ENCODE measurements at places on chromosomes 13 and 19.
A peak's percentile ranks its signal among the peaks of the same experiment; 100 is the strongest.

DNA sequence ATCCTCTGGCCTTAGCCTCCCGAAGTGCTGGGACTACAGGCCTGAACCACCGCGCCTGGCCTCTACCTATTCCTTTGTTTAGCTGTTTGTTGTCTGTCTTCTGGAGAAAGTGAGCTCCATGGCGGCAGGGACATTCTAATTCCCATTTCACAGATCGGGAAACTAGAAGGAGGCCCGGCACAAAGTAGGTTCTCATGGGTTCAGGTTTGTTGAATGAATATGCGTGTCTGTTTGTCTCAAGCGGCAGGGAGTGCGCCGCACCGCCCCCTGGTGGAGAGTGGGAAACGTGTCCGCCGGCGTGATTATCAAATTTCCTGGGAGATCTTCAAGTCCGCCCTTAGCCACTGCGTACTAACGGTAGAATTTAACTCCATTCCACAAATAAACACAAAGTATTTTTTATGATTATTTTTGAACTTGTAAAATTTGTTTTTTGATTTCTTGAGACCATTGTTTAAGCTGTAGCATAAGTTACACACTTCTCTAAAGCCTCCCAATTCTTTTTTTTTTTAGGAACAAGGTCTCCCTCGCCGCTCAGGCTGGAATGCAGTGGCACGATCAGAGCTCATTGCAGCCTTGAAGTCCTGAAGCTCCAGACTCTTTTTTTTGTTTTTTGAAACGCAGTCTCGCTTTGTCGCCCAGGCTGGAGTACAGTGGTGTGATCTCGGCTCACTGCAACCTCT, 8.9 kb upstream of the CCDC9 start:
- DNase-seq, result peak; percentile 74

- peak; percentile 8 for DNase-seq
Observed at GRCh38 chr13:110388108-110388943, 81.2 kb downstream of the COL4A2 start.

GRCh38 chr19:38690832-38691231, 43.4 kb downstream of the ACTN4 start:
- DNase-seq, result no peak

- no peak for DNase-seq
Observed at GRCh38 chr19:9986787-9987281, 23.5 kb downstream of the COL5A3 start.

DNA sequence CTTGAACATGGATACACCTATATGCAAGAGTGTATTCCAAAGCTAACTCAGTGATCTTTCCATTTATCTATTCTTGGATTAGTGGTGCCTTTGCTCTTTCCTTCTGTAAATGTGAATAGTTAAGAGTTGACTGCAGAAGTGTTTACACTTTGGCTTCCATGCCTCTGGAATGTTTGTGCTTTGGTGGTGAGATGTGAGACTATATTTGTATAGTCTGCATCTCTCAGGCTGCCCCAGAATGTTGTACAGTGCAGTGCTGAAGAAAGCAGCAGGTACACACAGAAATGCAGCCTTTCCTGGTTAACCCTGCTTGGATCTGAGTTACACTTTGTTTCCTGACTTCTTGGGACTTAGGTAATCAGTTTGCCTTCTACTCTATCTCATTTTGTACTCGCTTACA, 90.2 kb downstream of the DNAJC15 start:
- no peak for DNase-seq

DNA sequence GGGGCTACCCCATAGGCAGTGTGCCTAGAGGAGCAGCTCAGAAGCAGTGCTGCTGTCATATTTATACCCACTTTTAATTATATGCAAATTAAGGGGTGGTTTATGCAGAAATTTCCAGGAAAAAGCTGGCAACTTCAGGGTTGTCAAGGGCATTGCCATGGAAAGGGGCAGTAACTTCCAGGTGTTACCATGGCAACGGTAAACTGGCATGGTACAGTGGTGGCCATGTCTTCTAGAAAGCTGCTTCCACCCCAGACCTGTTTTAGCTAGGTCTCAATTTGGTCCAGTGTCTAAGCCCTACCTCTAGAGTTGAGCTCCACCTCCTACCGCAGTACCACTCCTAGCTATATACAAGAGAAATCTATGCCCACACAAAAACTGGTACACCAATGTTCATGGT, 11.3 kb downstream of the PNMA8A start:
- DNase-seq, result no peak

- no peak for DNase-seq
Observed at GRCh38 chr19:7611541-7612279, 16.0 kb downstream of the CAMSAP3 start.

- peak; percentile 15 for DNase-seq
Observed at GRCh38 chr19:43606569-43607229, 5.2 kb upstream of the SRRM5 start.

- DNase-seq, result peak; percentile 11
Observed at GRCh38 chr13:77536358-77536757, 852 bp downstream of the SCEL start.

DNA sequence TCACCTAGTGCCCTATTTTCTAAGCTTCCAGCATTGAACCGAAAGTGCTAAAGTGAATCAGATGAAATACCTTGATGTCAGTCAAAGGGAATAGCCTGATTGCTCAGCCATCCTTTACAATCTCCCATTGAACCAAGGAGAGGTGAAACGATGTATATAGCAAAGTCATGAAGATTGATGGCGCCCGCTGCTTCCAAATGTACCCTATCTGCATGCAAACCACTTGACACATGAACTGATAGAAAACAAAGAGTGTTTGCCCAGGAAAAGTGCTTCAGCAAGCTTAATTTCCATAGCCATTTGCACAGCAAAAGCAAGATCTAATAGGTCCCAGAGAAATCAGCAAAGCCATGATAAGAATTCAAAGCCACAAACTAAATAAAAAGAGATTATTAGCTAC, 624.9 kb upstream of the PCDH9 start:
- DNase-seq, result peak; percentile 54

DNA sequence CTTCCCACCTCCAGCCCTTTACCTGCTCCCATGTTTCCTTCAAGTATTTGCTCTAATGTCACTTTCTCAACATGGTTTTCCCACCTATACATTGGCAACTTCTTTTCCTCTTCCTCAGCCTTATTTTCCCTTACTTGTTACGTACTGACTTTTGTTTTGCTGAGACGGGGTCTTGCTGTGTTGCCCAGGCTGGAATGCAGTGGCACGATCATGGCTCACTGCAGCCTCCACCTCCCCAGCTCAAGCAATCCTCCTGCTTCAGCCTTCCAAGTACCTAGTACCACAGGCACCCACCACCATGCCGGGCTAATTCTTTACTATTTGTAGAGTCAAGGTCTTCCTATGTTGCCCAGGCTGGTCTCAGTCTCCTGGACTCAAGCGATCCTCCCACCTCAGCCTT, 5.0 kb downstream of the PRODH2 start:
- no peak for DNase-seq

GRCh38 chr19:39497996-39498797, 550 bp upstream of the DLL3 start:
- peak; percentile 94 for DNase-seq

GRCh38 chr19:40791349-40791748, 7.6 kb upstream of the EGLN2 start:
- no peak for DNase-seq

DNA sequence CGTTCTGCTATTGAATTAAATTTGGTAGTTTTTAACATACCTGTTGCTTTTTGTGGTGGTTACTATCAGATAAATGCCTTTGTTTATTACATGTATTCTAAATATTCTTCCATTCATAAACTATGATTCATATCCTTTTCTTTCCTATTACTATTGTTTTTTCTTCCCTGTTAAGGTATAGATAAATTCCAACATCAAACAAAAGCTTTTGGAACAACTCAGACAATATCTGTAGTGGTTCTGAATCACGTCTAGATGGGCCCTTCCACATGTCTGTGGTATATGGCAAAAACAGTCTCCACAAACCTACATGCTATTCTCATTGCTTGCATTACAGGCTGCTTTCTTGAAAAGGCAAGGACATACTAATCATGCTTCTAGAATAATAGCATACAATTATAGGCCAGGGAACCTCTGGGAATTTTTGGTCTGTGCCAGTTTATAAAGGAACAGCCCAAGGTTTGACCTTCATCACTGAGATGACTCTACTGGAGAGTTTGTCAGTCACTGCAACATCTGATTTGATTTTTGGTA, 6.4 kb downstream of the LRCH1 start:
- peak; percentile 46 for DNase-seq

DNA sequence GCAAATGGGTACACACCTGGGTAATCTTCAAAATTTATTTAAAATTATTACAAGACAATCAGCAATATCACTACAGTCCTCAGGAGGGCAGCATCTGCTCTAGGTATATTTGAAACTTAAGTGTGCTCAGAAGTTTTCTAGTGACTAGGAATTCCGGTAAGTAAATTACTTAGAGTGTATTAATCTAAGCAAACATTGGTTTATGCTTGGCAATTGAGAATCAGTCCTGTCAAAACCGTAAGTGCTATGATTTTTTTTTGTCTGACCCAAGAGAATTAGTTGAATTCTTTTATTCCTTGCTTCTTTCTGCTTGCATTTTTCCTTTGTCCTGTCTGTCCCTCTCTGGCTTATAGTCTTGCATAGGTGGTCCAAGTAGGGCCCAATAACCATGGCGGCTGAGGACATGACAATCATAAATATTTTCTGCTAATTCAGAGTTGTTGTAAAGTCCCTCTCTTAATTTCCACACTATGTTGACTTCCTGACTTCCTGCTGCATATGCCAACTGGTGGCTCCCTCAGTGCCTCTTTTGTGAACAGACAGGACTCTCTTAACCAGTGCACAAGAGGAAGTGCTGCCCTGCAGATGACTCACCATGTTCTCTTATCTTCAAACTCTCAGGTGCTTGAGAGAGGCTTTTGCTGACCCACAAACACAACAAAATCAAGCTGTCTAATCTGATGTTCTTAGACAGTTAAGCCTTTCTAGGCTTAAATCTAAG, 82.2 kb downstream of the SLAIN1 start:
- DNase-seq, result peak; percentile 52

DNA sequence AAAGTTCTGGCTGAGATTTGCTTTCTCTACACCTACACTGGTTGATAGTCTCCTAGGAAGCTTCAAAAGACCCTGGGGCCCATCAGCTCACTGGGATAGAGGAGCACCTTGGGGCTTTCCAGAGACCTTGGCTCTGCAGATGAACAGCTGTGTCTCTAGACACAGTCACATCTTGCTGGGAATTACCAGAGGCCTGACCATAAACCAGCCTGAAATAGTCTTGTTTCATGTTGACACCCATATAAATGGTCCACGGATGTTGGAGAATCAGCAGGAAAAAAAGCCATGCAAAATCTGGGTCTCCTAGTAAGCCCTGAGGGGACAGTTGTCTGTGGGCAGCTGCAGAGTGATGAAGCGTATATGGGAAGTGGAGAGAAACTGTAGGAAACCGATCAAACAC, 207.6 kb downstream of the DNAJC15 start:
- no peak for DNase-seq

GRCh38 chr19:13066226-13066625, 36.4 kb downstream of the LYL1 start:
- DNase-seq, result no peak

- no peak for DNase-seq
Observed at GRCh38 chr13:20127262-20127561, 33.6 kb downstream of the GJA3 start.

DNA sequence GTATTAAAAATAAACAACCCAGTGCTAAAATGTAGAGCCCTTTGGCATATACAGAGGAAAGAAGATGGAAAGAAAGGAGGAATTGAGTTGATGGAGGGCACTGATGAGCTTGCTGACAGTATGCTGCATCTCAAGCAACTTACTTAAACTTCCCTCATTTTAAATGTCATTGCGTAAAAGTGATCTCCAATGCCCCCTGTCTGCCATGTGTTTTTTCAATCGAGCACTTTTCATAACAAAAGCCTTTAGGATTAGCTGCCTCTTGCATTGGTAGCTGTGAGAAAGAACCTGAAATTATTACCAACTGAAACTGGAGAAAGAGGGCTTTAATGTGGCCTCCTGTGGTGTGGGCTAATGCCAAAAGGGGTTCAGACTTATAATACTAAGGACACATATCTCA, 541.6 kb downstream of the SUCLA2 start:
- DNase-seq, result no peak

DNA sequence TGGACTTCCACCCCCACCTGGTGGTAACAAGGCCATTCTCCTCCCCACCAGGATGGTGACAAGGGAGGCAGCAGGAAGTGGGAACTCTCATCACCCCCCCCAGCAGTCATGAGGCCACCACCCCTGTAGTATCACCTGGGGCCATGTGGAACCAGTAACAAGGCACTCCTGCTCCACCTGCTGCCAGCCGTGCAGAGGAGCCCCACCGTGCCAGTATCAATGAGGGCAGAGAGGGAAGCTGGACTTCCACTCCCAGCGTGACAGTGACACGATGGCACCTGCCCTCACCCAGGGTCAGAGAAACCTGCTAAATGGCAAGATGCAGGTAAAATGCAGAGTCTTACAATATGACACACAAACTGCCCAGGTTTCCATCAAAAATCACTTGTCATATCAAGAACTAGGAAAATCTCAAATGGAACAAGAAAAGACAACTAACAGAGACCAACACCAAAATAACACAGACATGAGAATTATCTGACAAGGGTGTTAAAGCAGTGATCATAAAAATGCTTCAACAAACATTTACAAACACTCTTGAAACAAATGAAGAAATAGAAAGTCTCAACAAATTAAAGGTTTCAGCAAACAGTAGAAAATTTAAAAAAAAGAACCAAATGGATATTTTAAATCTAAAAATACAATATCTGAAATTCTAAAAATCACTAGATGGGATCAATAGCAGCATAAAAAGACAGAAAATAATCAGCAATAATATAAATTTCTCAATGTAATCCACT, 9.1 kb upstream of the SPACA7 start:
- peak; percentile 63 for DNase-seq

GRCh38 chr13:111282425-111282824, 38.0 kb upstream of the TEX29 start:
- peak; percentile 84 for DNase-seq

GRCh38 chr13:99693852-99694611, 192.8 kb downstream of the TM9SF2 start:
- DNase-seq, result peak; percentile 96

GRCh38 chr19:50718255-50719118, 1.1 kb downstream of the SHANK1 start:
- no peak for DNase-seq

GRCh38 chr19:33293255-33294057, 8.9 kb downstream of the CEBPA start:
- peak; percentile 89 for DNase-seq

GRCh38 chr19:45249261-45250033, 1.6 kb upstream of the MARK4 start:
- no peak for DNase-seq

GRCh38 chr19:29615891-29616425, 9.9 kb downstream of the POP4 start:
- no peak for DNase-seq

- peak; percentile 2 for DNase-seq
Observed at GRCh38 chr13:27868641-27869435, 51.0 kb upstream of the PDX1 start.

- peak; percentile 10 for DNase-seq
Observed at GRCh38 chr19:32519023-32519422, 62.0 kb upstream of the PDCD5 start.

GRCh38 chr19:20472854-20473253, 92.7 kb downstream of the ZNF737 start:
- DNase-seq, result no peak
